T-helper 9 cell (primary cell): ENCODE measurements at places on chromosomes 2 and 18.
A peak's percentile ranks its signal among the peaks of the same experiment; 100 is the strongest.

DNA sequence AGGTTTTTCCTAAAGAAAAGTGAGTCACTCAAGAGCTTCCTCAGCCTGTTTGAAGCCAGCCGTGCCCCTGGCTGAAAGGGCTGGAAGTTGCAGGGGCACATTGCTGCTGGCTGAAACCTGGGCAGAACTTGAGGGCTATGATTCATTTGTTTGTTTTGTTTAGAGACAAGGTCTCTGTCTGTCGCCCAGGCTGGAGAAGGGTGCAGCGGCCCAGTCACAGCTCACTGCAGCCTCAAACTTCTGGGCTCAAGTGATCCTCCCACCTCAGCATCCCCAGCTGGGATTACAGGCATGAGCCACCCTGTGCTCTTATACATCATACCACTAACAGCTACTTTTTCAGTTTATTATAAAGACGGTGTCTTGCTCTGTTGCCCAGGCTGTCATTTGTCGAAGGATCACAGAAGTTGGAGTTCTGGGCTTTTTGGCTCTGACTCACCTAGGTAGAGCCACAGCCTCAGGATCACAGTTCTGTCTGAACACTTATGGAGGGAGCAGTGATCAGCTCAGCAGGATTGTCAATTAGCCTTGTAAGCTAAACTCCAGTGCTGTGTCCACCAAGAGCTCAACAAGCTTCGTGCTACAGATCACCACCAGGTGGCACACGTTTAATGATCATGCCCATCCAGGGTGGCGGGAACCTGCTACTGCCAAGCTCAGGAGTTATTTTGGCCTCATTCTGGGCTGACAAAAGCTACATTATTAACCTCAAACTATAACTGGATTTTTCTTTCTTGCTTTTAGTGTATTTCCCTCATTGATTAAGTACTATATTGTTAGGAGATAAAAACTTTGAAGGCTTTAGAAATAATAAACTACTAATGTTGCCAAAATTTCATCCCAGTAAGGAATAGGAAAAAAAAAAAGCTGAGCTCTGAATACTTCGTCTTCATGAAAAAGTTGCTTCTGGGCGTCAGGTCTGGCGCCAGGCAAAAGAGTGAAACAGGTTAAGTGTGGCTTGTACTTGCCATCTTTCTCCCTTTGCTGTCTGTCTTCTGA lies 57.9 kb downstream of the ARHGEF33 start:
- DNase-seq = peak; percentile 43

DNA sequence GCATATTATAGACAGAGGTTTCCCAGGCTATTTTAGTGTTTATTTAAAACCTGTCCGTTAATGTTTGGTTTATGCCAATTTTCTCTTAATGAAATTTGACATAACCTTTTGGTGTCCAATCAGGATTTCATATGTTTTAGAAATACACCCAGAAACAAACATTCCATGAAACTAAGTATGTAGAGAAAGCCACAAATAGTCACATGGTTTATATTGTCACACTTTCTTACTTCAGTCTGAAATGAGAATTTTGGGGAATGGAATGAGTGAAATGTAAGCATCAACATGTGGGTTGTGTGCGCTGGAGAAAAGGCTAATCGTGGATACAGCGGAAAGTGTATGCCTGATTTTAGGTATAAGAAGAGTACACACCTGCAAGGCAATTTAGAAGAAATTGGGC lies 277.0 kb upstream of the RAB12 start:
- DNase-seq = no peak

GRCh38 chr2:85340034-85340892 lies 12.5 kb upstream of the TGOLN2 start:
- DNase-seq = no peak

GRCh38 chr2:125033871-125034270 lies 1008.8 kb downstream of the CNTNAP5 start:
- no peak for DNase-seq

GRCh38 chr2:48711343-48711742 lies 44.2 kb downstream of the LHCGR start:
- DNase-seq = no peak

DNA sequence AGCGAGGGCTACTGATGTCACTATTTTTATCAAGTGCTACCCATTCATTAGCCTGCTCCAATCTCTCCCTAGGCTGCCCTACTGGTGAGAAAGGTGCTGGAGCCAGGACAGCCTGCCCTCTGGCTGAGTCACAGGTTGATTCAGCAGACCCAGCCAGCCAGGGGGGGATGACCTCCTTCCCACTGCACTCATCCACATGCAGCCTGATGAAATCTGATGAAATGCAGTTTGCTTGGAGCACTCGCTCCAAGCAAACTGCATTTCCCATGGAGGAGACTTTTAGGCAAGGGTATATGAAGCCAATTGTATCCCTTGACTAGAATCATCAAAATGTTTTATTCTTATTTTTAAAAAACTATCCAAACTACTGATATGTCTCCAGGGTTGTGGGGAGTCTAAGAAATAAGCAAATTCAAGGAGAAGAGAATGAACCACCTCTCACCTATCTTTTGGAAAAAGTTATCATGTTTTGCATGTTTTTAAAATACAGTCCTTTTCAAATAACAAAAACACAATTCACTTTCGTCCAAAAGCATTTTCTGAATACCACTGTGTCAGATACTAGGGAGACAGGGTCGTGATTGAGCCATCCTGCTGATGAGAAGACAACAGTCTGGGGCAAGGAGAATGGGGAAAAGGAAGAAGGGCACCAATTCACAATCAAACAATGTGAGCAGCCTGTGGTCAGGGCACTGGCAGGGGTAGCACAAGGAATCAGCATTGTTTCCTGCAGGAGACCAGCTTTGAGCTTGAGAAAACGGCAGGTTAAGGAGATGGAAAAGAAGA lies 128.3 kb downstream of the AFF3 start:
- DNase-seq = no peak

GRCh38 chr2:240442891-240443715 lies 7.6 kb downstream of the GPC1 start:
- no peak for DNase-seq

GRCh38 chr2:195651046-195651445 lies 6.0 kb upstream of the SLC39A10 start:
- DNase-seq = no peak

- DNase-seq = no peak
Observed at GRCh38 chr2:116917196-116917595, 897.3 kb upstream of the DDX18 start.

- no peak for DNase-seq
Observed at GRCh38 chr2:102168026-102168771, 18.6 kb upstream of the IL1RL2 start.

DNA sequence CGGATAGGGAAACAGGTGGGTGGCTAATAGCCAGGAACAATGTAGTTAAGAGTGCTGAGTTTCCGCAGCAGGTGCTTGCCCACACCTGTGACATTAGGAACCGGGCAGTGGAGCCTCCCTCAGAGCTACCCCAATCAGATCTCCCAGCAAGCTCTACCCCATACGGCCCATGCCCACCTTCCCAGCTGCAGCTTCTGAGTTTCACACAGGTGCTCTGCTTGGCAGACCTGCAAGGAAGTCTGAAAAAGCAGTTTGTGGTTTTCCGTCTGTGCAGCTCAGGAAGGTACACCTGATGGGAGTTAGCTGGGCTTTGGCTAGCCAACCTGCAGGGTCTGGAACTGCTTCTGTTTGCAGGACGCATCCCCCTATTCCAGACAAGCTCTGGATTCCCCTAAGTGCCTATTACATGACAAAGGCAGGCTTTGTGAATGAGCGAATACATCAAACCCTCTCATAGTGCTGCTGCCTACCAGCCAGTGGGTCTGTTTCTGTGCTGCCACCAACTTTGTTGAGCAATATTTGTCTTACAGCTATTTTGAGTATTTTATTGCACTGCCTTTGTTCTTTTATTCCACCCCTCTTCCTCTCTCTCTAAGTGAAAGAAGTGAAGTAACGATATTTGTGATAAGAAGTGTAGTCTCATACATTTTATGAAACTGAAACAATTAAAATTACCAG lies 24.7 kb upstream of the CEP68 start:
- DNase-seq = no peak

- DNase-seq = no peak
Observed at GRCh38 chr18:46652372-46652771, 4.6 kb downstream of the LOXHD1 start.

DNA sequence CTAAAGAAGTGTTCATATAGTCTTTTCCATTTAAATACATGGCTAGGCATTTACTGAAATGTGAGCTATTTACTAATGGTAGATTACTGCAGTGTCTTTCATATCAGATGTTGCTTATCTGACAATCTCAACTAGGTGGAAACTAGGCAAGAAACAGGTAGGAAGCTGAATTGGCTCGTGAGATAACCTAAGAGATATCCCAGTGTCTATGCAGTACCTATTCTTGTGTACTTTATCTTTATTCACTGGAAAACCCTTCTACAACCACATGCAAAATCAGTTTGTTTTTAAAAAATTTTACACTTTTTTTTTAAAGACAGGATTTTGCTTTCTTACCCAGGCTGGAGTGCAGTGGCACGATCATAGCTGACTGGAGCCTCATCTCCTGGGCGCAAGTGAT lies 63.8 kb downstream of the PLCL1 start:
- no peak for DNase-seq

DNA sequence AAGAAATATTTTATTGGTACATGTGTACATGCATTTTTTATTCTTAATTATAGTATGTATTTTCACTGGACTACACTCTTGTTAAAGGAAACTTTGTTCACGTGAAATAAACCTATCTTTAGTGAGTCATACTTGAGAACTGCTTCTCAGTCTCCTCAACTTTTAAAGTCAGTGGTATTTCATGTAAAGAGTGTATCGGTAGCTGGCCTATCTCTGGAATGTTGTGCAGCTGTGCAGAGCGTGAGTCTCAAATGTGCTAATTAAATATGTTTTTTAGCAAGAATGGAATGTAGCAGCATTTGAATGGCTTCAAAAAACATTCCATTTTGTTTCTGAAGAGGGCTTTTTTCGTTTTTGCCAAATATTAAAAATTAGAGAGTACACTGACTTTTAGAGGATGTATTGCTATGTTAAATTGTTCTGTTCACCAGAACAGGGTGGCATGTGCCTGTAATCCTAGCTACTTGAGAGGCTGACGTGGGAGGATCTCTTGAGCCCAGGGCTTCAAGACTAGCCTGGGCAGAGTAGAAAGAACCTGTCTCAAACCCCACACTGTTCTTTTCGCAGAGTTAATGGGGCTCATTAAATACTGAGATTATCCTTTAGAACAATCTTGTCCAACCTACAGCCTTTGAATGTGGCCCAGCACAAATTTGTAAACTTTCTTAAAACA lies 14.3 kb downstream of the SPTBN1 start:
- no peak for DNase-seq

- DNase-seq = no peak
Observed at GRCh38 chr18:23998820-23999219, 15.7 kb upstream of the TTC39C start.

- no peak for DNase-seq
Observed at GRCh38 chr2:240236217-240237111, 96.0 kb upstream of the OTOS start.

DNA sequence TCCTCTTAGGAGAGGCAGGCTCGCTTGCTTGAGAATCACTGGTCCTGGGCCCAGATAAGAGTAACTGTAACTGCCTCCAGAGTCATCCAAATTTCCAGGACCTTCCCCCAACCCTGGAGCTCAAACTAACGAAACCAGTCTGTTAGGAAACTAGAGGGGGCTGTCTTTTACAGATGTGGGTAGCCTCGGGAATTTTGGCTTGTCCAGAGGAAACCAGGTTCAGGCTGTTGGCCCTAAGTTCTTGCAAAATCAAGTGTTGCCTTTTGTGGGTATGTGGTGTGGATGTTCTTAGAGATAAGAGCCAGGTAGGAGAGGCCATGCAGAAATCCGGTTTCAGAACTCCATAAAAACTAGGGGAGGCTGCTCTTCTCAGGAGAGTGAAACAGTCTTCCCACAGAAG lies 125.0 kb upstream of the DLX2 start:
- no peak for DNase-seq

GRCh38 chr2:190836767-190837166 lies 43.9 kb upstream of the GLS start:
- DNase-seq = no peak

- no peak for DNase-seq
Observed at GRCh38 chr18:31206071-31206470, 43.4 kb upstream of the DSC1 start.

GRCh38 chr2:158124896-158125295 lies 23.2 kb downstream of the UPP2 start:
- DNase-seq = no peak

DNA sequence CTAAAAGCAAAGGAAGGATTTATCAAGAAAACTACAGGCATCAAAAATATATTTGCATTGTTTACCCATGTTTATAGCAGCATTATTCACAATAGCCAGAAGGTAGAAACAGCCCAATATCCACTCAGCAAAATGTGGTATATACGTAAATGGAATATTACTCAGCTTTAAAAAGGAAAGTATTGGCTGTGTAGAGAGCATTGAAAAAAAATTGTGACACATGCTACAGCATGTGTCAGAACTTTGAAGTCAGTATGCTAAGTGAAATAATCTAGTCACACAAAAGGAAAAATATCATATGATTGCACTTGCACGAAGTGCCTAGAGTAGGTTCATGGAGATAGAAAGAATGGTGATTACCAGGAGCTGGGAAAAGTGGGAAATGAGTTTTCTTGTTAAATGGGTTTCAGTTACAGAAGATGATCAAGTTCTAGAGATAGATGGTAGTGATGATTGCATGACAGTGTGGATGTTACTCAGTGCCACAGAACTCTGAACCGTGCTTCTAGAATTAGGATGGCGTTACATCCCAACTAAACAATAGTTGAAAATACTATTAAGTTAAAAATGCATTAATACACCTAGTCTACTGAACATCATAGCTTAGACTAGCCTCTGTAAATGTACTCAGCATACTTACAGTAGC lies 20.1 kb downstream of the ANKRD12 start:
- DNase-seq = no peak

GRCh38 chr18:26482569-26482968 lies 65.8 kb downstream of the KCTD1 start:
- no peak for DNase-seq

- DNase-seq = no peak
Observed at GRCh38 chr18:2515171-2515787, 56.0 kb downstream of the METTL4 start.

DNA sequence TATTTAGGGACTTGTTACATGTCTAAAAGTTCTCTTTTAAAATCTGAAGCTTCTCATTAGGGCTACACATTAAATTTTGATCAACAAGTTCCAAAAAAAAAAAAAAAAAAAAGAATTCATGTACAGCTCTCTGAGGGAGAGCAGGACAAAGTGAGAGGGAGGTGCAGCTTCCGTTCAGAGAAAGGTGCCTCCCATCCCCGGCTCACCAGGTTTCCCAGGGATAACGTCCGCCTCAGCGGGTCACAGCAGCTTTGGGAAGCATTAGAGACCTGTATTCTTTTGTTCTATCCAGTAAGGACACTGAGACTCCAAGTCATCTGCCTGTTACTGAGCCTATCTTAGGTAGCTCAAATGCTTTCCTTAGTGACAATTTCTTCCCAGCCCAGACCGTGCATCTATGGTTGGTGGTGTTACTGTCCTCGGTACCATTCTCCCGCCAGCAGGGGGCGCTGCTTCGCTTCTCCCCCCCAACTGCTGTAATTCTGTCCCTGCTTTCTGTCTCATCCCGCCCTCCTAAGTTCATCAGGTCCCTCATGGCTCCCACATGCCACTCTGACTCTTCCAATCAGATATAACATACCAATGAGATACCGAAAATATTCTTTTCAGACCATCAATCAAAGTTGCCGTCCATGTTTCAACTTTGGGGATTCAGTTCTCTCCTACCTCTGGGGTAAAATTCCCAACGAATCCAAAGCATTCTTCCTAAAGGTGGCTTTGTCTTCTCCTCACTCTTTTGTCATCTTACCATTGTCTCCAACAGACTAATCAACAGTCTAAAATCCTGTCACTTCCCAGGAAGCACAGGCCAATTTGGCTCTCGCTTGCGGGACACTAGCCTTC lies 466.5 kb downstream of the METTL4 start:
- peak; percentile 25 for DNase-seq

- DNase-seq = no peak
Observed at GRCh38 chr2:151729837-151730236, 4.4 kb downstream of the NEB start.
